ENCODE measurements at places on chromosomes 11 and 22.
A peak's percentile ranks its signal among the peaks of the same experiment; 100 is the strongest.

GRCh38 chr11:128158860-128159259 is 428.5 kb downstream of the ETS1 start:
- no peak for DNase-seq

DNA sequence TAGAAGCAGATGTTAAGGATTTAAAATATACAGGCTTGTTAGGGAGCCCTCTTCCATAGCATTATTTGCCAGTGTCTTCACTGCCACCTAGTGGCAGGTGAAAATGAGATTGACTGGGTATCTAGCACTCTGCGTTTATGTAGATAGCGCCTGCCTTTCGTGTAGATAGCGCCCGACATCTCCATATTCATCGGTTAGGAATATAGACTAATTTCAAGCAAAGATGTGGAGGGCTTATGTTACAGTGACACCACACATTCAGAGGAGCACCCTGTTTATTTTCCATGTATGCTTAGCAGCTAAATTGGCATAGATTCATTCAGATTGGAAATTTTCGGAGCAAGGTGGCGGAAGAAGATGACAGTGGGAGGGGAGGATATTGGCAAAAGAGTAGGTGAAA is 72.0 kb downstream of the SLC5A12 start:
- DNase-seq = peak; percentile 17

DNA sequence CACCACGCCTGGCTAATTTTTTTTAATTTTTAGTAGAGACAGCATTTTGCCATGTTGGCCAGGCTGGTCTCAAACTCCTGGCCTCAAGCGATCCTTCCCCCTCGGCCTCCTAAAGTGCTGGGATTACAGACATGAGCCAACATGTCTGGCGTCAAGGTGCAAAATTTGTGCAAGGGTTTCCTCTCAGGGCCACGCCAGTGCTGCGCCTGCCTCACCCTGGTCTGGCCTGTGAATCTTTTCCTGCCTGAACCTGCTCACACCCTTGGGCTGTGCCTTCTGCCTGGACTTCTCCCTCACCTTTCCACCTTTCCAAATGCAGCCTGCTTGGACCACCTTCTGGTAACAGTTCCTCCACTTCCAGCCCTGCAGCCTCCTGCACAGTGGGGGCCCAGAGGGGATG is 43.4 kb downstream of the MCM5 start:
- DNase-seq = no peak

GRCh38 chr11:110857892-110858546 is 145.8 kb upstream of the ARHGAP20 start:
- DNase-seq = no peak

DNA sequence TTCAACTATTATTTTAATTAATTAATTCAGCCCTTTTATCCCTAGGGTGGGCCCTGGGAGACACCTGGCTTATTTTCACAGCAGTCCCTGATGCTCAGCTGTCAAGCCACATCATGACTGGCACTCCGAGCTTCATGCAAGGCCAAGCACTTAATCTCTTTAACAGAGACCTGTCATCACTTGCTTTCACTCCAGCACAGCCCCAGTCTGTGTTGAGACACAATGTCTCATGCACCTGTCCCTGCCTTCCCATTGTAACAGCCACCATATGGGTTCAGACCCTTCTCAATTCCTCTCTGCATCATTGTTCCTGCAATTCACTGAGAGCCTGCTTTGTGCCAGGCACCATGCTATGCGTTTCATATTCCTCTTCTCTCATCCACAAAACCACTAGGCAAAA is 222.2 kb upstream of the TENM4 start:
- no peak for DNase-seq

GRCh38 chr22:26168939-26169314 is 335 bp upstream of the SEZ6L start:
- no peak for DNase-seq
